ENCODE measurements at places on chromosomes 5 and 9. TPM values are rescaled to one million over a fixed set of nuclear protein-coding genes. Genes with fewer than 3 reads are reported as not detected.

TRIM32 gene
- total RNA-seq = 11.8 TPM

TAS2R1 gene
- not detected for total RNA-seq

ZFP2 gene
- 0.61 TPM for total RNA-seq

IFNA21 gene
- total RNA-seq = not detected

SLC31A2 gene
- total RNA-seq = 5.2 TPM

CDH9 gene
- not detected for total RNA-seq

IL7R gene
- total RNA-seq = 81.4 TPM

FOXI1 gene
- total RNA-seq = not detected

ACTL7A gene
- total RNA-seq = not detected

PCDHGB6 gene
- total RNA-seq = 0.04 TPM

EIF4E1B gene
- total RNA-seq = not detected

ADRA1B gene
- total RNA-seq = not detected

OTP gene
- total RNA-seq = not detected

PCDHAC1 gene
- not detected for total RNA-seq

FAM169A gene
- 8.3 TPM for total RNA-seq

C9 gene
- total RNA-seq = not detected

FOXD4 gene
- total RNA-seq = 0.30 TPM

NME5 gene
- not detected for total RNA-seq

FAM78A gene
- total RNA-seq = 46.4 TPM

TRMO gene
- 14.1 TPM for total RNA-seq
